ENCODE measurements at places on chromosomes 7 and 10. TPM values are rescaled to one million over a fixed set of nuclear protein-coding genes. Genes with fewer than 3 reads are reported as not detected.

RFC2 gene
- 85.2 TPM for total RNA-seq

EPHB6 gene
- 8.3 TPM for total RNA-seq

- DNase-seq = no peak
Measured at GRCh38 chr7:25358926-25359325, 130.6 kb upstream of the NPVF start.

GRCh38 chr7:12970626-12971025 is 283.2 kb downstream of the ARL4A start:
- DNase-seq = no peak

CAV1 gene
- total RNA-seq = 1.1 TPM

DNA sequence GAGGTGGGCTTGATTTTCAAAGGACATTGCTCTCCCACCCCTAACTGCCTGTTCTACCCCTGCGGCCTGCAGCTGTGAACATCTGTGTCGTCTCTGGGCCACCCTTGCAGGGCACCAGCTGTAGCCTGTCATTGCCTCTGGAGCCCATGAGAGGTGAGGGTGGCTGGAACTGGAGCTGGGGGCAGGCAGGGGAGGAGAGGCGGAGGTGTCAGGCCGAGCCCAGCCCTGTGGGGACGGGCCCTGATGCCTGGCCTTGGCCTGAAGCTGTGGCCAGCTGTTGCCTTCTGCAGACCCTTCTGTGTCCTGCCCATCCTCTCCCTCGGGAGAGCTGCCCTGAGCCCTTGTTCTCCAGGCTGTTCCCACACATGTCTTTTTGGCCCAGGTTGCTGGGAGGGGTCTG is 44.5 kb downstream of the PALD1 start:
- DNase-seq = no peak
